Brain (organoid and tissue), 16 donors: ENCODE measurements at places on chromosomes 16 and 17. TPM values are rescaled to one million over a fixed set of nuclear protein-coding genes. Genes with fewer than 3 reads are reported as not detected.

CAVIN1 gene
- polyA plus RNA-seq = 36.9 TPM

KRTAP9-4 gene
- not detected for polyA plus RNA-seq

CTRB1 gene
- polyA plus RNA-seq = not detected

NPIPB13 gene
- 1.1 TPM for polyA plus RNA-seq

TLCD3B gene
- 186 TPM for polyA plus RNA-seq

TNFRSF17 gene
- not detected for polyA plus RNA-seq

CD300E gene
- polyA plus RNA-seq = 0.25 TPM

TEKT5 gene
- not detected for polyA plus RNA-seq

ZFHX3 gene
- 7.6 TPM for polyA plus RNA-seq

ZNF276 gene
- 7.5 TPM for polyA plus RNA-seq

NECAB2 gene
- polyA plus RNA-seq = 35.7 TPM

KRTAP4-5 gene
- polyA plus RNA-seq = not detected

METRNL gene
- polyA plus RNA-seq = 36.9 TPM
